ENCODE measurements at places on chromosomes 2 and 18.

GRCh38 chr2:24409700-24410556 is 49.6 kb upstream of the ITSN2 start:
- DNase-seq = peak; percentile 81

DNA sequence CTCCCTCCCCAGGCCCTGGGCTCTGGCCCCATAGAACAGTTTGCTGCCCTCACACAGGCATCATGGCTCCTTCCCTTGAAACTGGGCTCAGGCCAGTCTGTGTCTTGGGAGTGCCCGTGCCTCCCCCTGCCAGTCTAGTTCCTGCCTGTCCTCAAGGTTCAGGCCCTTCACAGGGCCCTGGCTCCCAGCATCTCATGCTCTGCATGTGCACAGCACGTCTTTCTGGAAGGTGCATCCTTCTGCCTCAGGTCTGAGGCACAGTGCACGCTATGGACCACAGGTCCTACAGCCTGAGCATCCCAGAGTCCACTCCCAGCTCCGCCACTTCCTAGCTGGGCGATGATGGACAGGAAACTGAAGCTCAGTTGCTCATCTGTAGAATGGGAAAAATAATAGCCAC is 35.6 kb upstream of the FOSL2 start:
- DNase-seq = no peak

GRCh38 chr2:20448977-20449306 is 2.1 kb downstream of the RHOB start:
- DNase-seq = no peak

GRCh38 chr2:220916931-220917330 is 655.2 kb downstream of the EPHA4 start:
- no peak for DNase-seq

DNA sequence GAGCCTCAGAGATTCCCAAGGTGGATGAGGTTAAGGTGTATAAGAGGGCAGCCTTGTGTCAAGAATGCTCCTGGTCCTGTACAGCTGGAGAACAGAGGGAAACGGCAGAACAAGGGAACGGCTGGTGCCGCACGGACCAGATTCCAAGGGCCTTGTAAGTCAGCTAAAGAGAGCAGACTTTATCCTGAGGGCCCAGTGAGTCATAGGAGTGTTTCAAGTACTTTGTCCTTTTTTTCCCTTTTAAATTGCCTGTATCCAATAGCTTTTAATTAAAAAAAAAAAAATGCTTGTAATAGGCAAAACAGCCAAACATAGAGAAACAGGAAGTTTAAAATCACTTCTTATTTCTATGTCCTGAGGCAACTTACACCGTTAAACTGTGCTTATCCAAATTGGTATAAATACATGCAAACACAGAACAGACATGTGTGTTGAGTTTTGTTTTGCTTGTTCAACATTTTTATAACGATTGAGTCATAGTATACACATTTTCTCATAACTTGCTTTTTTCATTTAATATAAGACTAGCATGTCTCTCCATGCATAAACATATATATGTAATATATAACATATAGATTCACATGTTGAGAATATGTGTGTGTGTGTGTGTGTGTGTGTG is 42.1 kb upstream of the EVA1A start:
- DNase-seq = no peak

GRCh38 chr2:132517386-132517785 is 100.8 kb downstream of the GPR39 start:
- no peak for DNase-seq
